Ammon's horn (tissue), 1 donor: ENCODE measurements at places on chromosomes 11 and 22.

- no peak for DNase-seq
Observed at GRCh38 chr22:30262112-30262511, 4.5 kb downstream of the OSM start.

DNA sequence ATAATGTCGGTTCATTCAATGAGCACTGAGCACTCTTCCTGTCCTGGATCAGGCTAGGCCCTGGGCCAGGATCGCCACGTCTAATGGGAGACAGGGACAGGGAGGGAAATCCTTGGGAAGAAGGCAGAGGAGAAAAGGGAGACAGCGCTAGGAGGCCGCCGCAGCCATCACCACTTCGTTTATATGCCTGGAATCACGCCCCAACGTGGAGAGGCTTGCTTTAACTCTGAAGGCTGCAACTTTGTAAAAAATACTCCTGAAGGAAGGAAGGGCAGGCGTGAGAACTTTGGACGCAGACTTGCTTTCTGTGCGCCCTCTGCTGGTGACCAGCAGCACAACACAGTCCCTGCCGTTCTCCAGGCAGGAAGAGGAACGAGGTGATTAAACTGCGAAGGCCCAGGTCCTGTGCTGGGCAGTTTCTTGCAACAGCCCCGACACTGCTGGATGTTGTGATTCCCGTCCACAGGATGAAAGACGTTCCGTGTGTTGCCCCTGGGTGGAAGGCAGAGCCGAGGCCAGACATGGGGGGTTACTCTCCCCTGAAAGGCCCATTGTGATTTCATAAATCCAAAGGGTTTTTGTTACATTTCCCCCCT is 22.1 kb downstream of the RIBC2 start:
- peak; percentile 91 for DNase-seq

DNA sequence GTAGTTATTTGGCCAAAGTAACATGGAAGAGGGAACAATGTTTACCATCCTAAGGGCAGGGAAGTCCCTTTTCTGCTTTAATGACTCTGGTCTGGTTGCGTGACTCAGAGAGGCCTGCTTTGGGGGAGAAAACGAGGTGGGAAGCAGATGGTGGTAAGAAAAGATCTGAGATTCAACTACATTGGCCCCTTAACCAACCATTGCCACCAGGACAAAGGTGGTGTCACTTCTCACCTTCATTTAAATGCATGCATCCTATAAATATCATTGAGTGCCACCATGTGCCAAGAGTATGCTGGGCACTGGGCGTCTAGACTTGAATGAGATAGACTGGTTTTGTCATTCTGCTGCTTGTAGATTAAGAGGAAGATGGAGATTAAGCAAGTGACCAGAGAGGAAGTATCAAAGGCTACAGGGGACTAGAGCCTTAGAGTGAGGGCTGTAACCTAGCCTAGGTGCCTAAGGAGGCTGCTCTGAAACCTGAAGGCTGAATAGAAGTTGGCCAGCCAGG is 3.6 kb upstream of the SORL1 start:
- no peak for DNase-seq

DNA sequence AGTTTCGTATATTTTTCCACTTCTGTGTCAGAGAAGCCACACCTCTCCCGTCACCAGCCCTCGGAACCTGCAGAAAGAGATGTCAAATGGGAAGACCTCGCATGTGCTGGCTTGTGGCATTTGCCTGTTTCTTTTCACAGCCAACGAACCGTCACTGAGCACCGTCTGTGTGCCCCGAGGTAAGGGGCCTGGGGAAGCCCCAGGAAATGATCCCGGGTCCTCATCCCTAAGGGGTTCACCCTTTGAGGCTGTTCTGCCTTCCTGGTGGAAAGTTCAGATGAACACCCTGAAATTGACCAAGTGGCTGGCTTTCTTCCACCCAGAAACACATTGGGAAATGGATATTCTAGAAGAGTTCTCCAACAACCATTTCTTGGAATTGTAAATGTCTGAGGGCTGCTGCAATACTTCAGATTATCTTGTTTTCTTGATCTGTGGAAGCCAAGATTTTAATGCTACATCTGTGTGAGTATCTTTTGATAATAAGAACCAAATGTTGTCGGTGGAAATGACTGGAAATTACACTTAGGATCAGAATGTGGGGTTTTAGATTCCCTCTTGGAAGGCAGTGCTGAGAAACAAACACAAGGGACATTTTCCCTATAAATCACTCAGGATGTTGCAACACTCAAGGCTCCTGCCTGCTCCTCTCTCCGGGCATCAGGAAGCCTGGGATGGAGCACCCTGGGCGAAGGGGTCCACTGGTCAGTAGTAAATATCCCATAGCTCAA is 37.6 kb downstream of the RIBC2 start:
- DNase-seq = no peak

GRCh38 chr22:32448980-32449379 is 15.3 kb downstream of the BPIFC start:
- DNase-seq = no peak

DNA sequence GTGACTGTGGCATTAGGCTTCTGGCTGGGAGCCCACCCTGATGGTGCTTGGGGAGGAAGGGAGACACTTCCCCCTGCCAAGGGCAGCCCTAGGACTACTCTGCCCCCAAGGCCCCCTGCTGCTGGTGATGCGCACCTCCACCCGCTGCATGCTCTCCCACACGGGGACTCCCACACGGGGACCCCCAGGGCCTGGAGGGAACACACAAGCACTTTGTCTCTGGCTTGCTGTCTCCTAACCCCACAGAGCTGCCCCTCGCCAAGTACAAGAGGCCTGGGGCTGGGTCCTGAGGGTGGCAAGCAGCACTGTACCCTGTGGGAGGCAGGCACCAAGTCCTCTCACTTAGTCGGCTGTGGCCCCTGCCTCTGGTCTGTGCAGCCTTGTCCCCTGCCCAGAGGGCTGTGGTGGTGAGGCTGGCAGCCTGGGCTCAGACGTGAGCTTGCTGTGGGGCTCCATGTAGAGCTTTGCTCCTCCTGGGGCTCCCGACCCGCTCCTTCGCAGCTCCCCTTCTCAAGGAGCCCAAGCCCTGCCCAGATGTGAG is 7.9 kb downstream of the LRRC75B start:
- no peak for DNase-seq

DNA sequence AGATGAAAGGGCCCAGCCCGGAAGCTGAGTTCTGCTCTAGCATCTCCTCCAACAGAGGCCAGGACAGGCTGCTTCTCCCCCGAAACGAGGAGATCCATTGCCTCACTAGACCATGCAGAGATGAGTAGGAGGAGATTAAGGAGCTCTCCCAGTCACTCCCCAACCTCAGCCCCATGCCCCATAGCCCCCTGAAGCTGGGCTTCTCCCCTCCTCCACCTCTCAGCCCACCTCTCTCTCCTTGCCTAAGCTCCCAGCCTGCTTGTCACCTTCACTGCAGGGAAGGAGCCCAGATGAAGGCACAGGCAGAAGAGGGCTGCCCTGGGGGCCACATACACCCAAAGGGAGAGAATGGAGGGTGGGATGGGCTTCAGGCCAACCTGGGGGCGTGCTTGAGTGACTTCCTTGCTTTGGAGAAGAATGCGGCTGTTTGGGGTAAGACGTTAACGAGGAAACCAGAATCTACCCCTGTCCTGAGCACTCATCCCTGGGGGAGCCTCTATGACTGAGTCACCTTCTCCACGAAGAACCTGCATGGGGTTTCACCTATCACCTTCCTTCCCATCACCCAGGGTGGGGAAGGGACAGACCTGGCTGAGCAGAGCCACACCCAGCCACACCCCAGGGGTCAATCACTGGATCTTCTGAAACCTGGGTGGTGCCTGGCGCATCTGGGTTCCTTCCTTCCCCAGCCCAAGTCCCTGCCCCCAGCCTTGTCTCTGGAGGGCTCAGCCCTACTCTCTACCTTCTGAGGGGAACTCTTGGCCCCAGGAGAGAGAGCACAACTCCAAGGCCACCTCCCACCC is 11.6 kb upstream of the GNAZ start:
- no peak for DNase-seq

- DNase-seq = no peak
Observed at GRCh38 chr11:66419825-66420224, 1.0 kb upstream of the NPAS4 start.

DNA sequence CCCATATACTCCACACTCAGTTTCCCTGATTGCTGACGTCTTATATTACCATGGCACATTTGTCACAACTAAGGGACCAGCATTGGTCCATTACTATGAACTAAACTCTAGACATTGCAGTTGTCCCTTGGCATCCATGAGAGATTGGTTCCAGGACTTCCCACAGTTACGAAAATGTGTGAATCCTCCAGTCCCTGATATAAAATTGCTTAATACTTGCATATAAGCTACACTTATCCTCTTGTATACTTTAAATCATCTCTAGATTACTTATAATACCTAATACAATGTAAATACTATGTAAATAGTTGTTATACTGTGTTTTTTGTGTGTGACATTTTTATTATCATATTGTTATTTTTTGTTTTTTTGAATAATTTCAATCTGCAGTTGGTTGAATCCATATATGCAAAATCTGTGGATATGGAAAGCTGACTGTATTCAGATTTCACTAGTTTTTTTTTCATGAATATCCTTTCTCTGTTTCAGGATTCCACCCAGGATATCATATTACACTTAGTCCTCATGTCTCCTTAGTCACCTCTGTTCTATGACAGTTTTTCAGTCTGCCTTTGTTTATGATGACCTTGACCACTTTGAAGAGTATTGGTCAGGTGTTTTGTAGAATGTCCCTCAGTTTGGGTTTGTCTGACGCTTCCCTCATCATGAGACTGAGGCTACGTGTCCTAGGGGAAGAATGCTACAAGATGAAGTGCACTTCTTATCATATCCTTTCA is 55.3 kb downstream of the INSC start:
- DNase-seq = no peak
